ENCODE measurements at places on chromosomes 7 and 10.

GRCh38 chr10:121531076-121531829 lies 67.0 kb downstream of the FGFR2 start:
- H3K27ac ChIP-seq: no peak overlapping the region
- ATAC-seq: no peak

DNA sequence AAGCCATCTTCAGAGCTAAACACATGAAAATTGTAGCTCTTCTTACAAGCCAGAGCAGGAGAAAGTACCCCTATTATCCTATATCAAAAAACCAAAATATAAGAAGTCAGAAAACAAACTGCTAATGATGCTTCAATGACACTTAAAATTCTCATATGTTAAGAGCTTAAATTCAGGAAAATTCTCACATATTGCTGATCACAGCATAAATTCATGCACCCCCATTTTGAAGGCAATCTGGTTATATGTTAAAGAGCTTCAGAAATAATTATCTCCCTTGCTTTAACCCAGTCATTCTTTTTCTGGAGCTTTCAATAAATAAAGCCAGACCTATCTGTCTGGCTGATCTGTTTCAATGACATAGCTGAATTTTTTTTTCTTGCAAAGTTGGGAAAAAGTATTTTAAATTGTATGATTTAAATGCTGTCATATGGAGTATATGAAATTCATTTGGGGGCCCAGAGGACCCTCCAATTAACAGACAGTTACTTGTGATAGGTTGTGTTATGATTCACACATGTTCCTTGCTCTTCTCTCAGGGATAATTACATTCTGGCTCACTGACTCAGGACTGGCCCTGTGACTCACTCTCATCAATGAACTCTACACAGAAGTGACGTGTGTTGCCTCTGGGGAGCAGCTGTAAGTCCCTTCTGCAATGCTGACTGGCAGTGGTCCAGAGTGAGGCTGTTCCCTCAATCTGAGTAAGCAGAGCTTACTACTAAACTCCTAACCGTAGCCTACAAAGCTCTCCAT lies 85.2 kb downstream of the HGF start:
- no peaks in the 10 kb centered on the region for H3K27me3 ChIP-seq
- H3K36me3 ChIP-seq: no peaks in the 10 kb centered on the region
- H3K27ac ChIP-seq: no peak overlapping the region
- H3K4me3 ChIP-seq: no peak overlapping the region
- peak; percentile 57 for ATAC-seq

- H3K4me1 ChIP-seq: no peaks in the 10 kb centered on the region
- no peak overlapping the region for H3K4me3 ChIP-seq
- ATAC-seq: no peak
- no peak overlapping the region for H3K27ac ChIP-seq
These were observed 137.2 kb downstream of the NOC3L start for GRCh38 chr10:94225589-94225988.

DNA sequence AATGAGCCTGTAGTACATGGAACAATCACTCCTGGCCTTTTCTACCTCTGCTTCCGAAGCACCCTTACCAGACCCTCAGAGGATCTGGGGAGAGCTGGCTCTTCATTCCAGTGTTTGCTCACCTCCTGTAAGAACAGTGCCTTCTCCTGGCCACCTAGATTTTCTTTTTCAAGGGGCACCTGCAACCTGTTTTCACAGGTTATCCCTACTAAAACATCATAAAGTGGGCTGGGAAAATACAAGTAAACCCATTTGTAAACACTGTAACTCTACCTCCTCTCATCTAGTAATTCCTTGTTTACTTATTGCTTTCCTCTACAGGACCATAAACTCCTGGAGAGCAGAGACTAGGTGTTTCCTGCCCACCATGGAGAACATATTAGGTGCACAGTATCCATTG lies 1.1 kb downstream of the PIK3AP1 start:
- peak overlapping the region; percentile 99 for H3K4me3 ChIP-seq
- peak overlapping the region; percentile 94 for H3K27ac ChIP-seq
- peaks cover 7% of the 10 kb centered on the region for H3K36me3 ChIP-seq

- no peaks in the 10 kb centered on the region for H3K27me3 ChIP-seq
- no peak overlapping the region for H3K27ac ChIP-seq
- no peak overlapping the region for H3K4me3 ChIP-seq
- no peaks in the 10 kb centered on the region for H3K4me1 ChIP-seq
- no peak for ATAC-seq
These were observed 88.4 kb downstream of the ABCA13 start for GRCh38 chr7:48259463-48260280.

DNA sequence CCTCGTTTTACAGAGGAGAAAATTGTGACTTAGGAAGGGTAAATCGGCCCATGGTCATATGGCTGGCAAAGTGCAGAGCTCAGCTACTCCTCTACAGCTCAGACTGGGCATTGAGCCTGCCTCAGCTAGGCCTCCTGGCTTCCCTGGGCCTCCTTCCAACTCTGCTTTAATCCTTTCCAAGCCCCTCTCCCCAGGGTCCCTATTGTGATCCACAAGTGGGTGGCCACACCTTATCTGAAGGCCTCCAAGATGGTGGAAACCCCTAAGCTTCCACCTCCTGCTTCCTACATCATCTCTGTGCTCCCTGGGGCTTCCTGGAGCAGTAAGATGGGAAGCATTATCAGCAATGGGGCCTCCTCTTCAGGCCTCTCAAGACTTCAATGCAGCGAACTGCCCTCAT lies 3.0 kb upstream of the LGI1 start:
- peaks cover 54% of the 10 kb centered on the region for H3K27me3 ChIP-seq
- H3K4me1 ChIP-seq: peaks cover 27% of the 10 kb centered on the region
- no peak overlapping the region for H3K4me3 ChIP-seq
- no peak overlapping the region for H3K27ac ChIP-seq
- ATAC-seq: no peak

DNA sequence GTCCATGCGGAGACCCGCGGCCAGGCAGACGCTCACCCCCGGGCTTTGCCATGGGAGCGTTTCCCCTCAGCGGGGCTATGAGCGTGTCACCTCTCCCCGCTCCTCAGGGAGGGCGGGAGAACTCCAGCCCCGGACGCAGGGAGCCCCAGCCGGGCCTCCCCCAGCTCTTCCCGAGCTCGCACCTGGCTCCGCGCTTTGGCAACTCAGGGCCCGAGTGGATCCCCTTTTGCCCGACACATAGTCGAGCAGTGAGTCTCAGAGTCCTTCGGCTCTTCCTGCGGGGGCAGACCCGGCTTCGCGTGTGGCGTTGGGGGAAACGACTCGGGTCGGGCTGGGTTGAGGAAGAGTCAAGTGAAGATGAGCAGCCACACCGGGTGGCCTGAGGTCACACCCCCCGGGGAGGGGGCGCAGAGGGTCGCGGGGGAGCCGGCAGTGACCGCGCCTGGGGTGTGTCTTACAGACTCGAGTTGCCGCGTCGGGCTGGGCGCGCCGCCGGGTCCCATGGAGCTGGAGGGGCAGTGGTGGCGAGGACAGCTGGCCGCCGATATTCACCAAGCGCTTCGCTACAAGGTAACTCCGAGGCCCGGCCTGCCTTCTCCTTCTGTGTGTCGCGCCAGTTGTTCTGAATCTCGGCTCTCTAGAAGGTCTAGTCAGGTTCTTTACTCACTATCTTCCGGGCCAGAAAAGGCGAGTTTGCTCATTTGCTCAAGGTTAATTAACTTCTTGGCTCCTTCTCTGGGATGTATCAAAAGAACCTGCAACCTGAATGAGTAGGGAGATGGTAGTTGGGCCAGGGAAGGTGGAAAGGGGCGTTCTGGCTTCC lies 721 bp downstream of the CCNJ start:
- H3K27ac ChIP-seq: peak overlapping the region; percentile 90
- H3K27me3 ChIP-seq: no peaks in the 10 kb centered on the region
- H3K36me3 ChIP-seq: peaks cover 31% of the 10 kb centered on the region
- peak; percentile 66 for ATAC-seq

DNA sequence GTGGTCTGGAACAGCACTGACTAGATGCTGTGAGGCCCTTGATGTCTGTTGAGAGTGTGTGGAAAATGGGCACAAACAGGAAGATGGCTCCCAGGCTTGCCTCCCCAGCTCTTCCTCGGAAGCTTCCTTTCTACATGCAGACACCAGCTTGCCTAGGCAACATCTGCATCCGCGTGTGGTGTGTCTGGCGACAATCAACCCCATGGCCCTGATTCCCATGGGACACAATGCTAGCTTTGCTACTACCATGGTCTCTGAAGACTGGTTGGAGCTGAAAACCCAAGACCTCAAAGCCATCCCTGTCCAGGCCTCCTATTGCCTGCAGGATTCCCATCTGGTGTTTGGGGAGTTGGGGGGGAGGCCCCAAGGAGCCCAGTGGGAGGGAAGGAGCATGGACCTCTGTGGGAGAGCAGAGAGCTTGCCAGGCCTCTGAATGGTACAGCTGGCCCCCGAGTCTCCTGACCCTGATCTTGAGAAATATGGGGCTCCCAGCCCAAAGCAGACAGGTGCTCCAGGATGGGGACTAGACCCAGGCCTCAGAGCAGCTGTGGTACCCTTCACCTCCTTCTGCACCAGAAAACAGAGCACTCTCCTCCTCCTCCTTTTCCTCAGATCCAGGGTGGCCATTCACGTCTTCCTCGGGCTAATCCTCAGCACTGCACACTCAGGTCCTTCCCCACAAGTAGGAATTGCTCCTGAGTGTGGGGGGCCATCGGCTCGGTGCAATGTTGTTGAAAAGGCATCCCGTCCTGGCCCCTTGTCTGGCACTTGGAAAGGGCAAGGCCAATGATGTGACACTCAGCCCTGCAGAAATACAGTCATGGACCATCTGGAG lies 57.6 kb downstream of the ARHGAP22 start:
- no peak for ATAC-seq
- peaks cover 8% of the 10 kb centered on the region for H3K4me1 ChIP-seq
- H3K36me3 ChIP-seq: no peaks in the 10 kb centered on the region
- no peak overlapping the region for H3K27ac ChIP-seq
- no peak overlapping the region for H3K4me3 ChIP-seq

- peaks cover 83% of the 10 kb centered on the region for H3K36me3 ChIP-seq
- no peak for ATAC-seq
- H3K4me3 ChIP-seq: no peak overlapping the region
These were observed 109.4 kb downstream of the TRIM24 start for GRCh38 chr7:138569418-138569817.

- peak overlapping the region; percentile 86 for H3K27ac ChIP-seq
- ATAC-seq: no peak
- peaks cover 55% of the 10 kb centered on the region for H3K36me3 ChIP-seq
- no peak overlapping the region for H3K4me3 ChIP-seq
- peaks cover 68% of the 10 kb centered on the region for H3K4me1 ChIP-seq
These were observed 121.2 kb downstream of the MAD1L1 start for GRCh38 chr7:2111568-2111967.

DNA sequence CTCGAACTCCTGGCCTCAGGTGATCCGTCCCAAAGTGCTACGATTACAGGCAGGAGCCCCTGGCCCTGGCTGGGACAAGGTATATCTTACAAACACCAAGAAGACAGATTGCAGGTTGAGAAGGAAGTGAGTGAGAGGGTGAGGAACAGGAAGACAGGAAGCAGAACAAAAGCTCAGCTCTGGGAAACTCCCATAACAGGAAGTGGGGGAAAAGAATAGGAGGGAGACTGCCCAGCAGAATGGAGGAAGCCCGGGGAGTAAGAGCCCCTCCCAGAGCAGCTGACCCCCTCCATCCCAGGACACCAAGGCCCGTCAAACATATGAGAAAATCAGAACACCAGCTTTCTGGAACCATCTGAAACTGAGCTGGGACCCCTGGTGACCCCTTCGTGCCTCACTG lies 2.9 kb downstream of the TECPR1 start:
- no peaks in the 10 kb centered on the region for H3K27me3 ChIP-seq
- no peak for ATAC-seq
- peaks cover 44% of the 10 kb centered on the region for H3K4me1 ChIP-seq
- no peak overlapping the region for H3K4me3 ChIP-seq
- no peak overlapping the region for H3K27ac ChIP-seq

DNA sequence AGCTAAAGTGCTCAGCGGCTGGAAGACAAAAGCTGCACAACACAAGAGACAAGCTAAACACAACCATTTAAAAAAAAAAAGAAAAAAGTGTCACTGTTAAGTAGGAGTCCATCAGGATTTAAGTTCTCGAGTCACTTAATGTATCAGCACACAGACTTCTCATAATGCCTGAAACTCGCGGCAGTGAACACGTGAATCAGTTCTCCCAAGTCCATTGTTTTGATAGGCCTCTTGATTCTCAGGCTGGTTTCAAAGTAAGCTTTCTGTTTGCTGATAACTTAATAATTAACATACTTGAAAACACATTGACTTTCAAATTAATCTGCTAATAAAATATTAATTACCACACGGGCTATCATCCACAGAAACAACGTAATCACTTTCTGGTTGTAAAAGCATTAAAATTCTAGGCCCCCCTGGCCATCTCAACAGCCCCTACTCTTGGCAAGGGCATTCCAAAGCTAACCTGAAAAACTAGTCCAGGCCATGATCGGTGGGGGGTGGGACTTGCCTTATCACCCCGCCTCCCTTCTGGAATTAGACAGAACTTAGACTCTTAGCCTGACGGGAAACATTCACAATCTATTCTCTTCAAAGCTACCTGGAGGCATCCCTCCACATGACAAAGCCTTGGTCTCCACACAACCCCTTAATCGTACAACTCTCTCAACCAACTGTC lies 129.0 kb downstream of the DIP2C start:
- ATAC-seq: no peak
- H3K4me3 ChIP-seq: no peak overlapping the region
- peaks cover 45% of the 10 kb centered on the region for H3K27me3 ChIP-seq
- H3K36me3 ChIP-seq: peaks cover 8% of the 10 kb centered on the region

GRCh38 chr10:11387551-11388222 lies 223.8 kb downstream of the USP6NL start:
- no peak overlapping the region for H3K4me3 ChIP-seq
- peaks cover 15% of the 10 kb centered on the region for H3K4me1 ChIP-seq
- peaks cover 3% of the 10 kb centered on the region for H3K27me3 ChIP-seq
- peaks cover 7% of the 10 kb centered on the region for H3K36me3 ChIP-seq
- no peak overlapping the region for H3K27ac ChIP-seq
- no peak for ATAC-seq

- no peak overlapping the region for H3K4me3 ChIP-seq
- no peaks in the 10 kb centered on the region for H3K27me3 ChIP-seq
- H3K27ac ChIP-seq: no peak overlapping the region
These were observed 316.6 kb upstream of the ANKRD30A start for GRCh38 chr10:36808625-36809362.

DNA sequence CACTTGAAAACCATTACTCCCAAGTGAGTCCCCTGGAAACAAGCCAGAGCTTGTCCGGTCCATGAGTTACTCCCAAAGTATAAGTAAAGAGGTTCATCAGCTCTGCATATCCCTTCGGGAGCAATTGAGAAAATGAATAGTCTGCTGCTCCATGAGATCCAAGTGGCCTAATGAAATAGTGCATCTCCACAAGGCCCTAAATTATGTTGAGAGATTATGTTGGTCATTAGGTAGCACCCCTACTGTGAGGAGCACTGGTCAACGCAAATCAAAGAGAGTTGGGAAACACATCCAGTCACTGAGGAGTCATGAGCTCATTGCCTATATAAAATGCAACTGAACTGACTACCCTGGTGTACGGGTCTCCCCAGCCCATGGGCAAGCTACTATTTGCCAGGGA lies 205.5 kb upstream of the AOAH start:
- H3K27ac ChIP-seq: no peak overlapping the region
- ATAC-seq: no peak
- no peaks in the 10 kb centered on the region for H3K27me3 ChIP-seq
- no peaks in the 10 kb centered on the region for H3K4me1 ChIP-seq
- no peak overlapping the region for H3K4me3 ChIP-seq
- peaks cover 49% of the 10 kb centered on the region for H3K36me3 ChIP-seq

- H3K27ac ChIP-seq: no peak overlapping the region
- no peaks in the 10 kb centered on the region for H3K4me1 ChIP-seq
- ATAC-seq: no peak
- H3K4me3 ChIP-seq: no peak overlapping the region
These were observed 56.4 kb downstream of the THNSL1 start for GRCh38 chr10:25072786-25073185.

- no peaks in the 10 kb centered on the region for H3K36me3 ChIP-seq
- H3K27ac ChIP-seq: no peak overlapping the region
- H3K4me3 ChIP-seq: no peak overlapping the region
- H3K4me1 ChIP-seq: no peaks in the 10 kb centered on the region
These were observed 177.3 kb upstream of the MBL2 start for GRCh38 chr10:52949899-52950298.

All from stimulated activated memory B cell treated with anti-CD40 and anti-IgM and Interleukin-4, amounts not matched to agents 10 μg/mL and 1 μg/mL and 100 μg/mL, for 72 hours (primary cell).